ENCODE measurements at places on chromosomes 11 and 22.

DNA sequence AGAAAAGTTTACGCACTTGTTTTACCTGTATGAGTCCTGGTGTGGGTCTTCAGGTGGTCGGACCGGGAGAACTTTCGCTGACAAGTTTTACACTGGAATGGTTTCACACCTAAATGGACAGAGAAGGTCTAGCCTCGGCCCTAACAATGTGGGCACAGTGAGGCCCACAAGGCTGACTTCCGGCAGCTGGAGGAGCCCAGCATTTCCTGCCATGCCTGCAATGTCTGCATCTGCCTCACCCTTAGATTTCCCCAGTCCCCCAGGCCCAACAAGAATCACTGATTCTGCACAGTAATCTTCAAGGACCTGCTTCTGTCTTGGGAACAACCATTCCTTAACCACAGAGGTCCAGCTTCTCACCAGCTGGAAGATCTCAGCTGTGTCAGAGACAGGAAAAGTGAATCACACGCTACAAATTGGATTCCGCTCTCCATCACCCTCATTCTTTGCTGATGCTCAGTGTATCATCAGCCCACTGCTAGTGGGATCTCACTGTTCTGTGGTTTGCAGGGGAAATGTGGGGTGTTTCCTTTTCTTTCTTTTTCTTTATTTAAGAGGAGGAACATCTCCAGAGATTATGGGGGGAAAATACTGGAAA lies 43.3 kb downstream of the WT1 start:
- DNase-seq, result no peak

DNA sequence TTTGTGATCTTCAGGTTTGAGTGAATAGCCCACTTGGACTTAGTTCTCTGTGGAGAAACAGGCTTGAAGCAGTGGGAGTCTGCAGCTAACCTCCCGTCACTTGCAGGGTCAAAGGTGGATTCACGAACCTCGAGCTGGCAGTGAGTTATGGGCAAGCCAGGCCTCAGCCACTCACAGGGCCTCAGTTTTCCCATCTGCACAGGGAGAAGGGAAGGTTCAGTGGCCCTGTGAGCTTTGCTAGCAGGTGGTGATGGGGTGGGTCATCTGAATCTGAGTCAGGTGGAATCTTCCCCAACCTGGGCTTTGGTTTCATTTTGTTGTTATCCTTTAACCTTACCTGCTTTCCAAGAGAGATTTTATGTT lies 86.6 kb upstream of the GRIK4 start:
- DNase-seq, result no peak

DNA sequence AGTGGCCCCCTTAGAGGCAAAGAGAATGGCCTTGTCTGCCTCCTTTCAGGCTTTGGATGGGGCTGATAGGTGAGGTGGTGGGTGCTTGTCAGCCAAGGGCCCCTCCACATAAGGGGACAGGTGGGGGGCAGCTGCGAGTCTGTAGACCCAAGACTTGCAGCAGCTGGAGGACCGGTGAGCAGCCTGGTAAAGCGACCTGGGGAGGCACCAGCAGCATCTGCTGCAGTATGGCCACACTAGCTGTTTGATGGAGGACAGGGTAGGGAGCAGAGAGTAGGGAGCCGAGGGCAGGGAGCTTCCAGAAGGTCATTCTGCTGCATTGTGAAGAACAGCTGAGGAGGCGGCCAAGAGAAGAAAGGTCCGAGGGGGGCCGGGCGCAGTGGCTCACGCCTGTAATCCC lies 16.8 kb upstream of the MRTFA start:
- DNase-seq, result no peak

DNA sequence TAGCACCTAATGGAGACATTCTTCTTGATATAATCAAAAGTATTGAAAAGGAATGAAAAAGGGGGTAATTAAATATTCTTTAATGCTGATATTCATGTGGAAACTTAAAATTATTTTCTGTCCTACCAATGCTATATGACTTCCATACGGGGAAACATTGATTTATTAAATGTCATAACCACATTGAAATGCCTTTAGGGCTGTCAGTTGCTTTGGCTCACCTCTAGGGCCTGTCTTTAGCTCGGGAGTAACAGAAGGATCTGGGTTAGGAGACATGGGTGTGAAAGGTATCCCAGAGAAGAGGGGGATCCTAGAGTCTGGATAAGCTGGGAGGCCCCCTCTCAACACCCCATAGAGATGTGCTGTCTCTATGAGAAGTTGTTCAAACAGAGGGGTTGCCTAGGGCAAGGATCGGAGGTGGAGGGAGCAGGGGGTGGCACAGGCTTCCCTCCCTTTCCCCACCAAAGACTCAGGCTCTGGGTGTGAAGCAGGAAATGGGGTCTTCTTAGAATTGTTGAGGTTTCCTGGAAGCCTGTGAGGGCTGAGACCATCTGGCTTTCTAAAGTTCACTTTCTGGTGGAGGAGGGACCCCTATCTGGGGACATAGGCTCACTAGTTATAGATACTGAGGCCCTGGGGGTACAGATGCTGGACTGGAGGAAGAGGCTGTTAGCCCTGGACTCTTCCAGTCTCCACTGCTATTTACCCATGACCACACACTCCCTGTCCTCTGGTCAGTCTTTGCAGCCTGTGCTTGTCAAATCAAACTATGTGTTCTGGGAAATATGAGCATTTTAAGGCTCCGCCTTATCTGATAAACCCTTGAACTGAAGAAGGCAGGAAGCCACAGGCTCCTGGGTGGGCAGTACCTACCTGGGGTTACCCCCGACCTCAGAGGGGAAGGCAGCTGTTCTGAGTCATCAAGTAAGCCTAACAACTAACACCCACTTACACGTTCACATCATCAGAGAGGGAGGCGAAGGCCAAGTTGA lies 55.8 kb upstream of the RRAS2 start:
- peak; percentile 78 for DNase-seq

GRCh38 chr11:67311051-67311555 lies 7.8 kb downstream of the SSH3 start:
- DNase-seq, result no peak

DNA sequence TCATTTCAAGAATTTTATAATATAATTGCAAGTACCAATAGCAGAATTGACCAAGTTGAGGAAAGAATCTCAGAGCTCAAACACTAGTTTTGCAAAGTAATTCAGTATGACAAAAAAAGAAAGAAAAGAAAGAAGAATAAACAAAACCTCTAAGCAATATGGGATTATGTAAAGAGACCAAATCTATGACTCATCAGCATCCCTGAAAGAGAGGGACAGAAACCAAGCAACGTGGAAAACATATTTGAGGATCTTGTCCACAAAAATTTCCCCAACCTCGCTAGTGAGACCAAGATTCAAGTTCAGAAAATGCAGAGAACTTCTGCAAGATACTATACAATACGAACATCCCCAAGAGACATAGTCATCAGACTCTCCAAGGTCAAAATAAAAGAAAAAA lies 203.7 kb upstream of the DDI1 start:
- DNase-seq, result no peak
